ENCODE measurements at places on chromosomes 7 and 10. TPM values are rescaled to one million over a fixed set of nuclear protein-coding genes. Genes with fewer than 3 reads are reported as not detected.

The ARHGEF35 gene
- total RNA-seq, result 1.2 TPM

The NPY4R gene
- 0.13 TPM for total RNA-seq

The FAM25C gene
- total RNA-seq, result not detected

The EBF3 gene
- total RNA-seq, result 0.88 TPM

The ERCC6 gene
- total RNA-seq, result 7.3 TPM

The OR2A5 gene
- not detected for total RNA-seq

The FAM200A gene
- total RNA-seq, result 17.9 TPM

Data from epithelial cell of alveolus of lung (primary cell).